Caki2 (cell line): ENCODE measurements at places on chromosomes 2 and 18.

GRCh38 chr2:112520234-112520783 lies 22.0 kb upstream of the POLR1B start:
- DNase-seq, result no peak

DNA sequence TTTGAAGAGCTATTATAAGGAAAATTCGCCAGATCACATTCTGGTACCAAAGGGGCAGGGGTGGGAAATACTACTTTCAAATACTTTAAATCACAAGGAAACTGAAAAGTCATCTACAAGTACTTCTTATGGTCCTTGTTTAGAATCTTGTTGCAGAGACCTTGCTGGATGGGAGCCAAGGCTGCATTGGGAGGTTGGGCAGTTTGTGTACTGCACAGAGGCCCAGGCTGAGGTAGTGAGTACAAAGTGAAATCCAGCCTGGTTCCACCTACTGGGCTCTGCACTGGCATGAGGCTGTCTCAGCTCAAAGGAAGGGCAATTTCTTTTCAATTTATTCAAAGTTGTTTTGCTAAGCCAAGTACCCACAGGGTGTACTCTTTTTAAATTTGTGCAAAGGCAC lies 140.3 kb upstream of the DLX2 start:
- no peak for DNase-seq

- DNase-seq, result no peak
These were observed 5.2 kb upstream of the KCNK3 start for GRCh38 chr2:26687328-26687727.

GRCh38 chr2:1032030-1032429 lies 81.4 kb downstream of the SNTG2 start:
- no peak for DNase-seq

- no peak for DNase-seq
These were observed 32.1 kb downstream of the PID1 start for GRCh38 chr2:229239021-229239420.

- DNase-seq, result no peak
These were observed 861 bp upstream of the KLHL23 start for GRCh38 chr2:169732583-169733358.

DNA sequence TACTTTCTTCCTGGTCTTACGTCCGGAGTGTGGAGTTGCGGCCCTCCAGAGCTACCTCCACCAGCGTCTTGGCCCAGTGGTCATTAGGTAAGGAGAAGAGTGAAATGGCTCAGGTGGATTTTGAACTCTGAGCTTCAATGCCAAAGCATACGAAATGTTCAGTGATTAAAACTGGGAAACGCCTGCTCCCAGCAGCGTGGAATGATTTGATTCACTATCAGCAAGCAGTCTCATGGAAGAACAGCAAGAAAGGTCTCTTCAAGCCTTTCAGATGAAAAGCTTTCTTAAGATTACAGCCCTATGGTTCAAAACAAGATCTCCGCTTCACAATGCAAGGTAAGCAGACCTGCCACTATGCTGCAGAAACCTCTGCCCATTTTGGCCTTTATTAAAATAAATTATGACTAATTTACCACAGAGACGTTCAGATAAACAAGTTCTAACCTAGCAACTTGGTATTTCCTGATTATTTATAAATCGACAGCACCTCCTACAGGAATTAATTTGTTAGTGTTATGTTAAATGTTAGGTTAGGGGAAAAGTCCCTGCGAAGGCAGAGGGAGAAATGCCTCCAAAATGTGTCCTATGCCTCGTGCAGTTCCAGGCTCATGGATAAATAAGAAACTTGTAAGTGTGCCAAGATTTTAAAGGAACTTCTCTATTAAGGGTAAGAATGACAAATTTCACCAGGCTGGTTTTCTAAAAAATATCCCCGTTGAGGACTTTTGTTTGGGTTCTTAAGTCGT lies 10.1 kb downstream of the SP9 start:
- peak; percentile 55 for DNase-seq

- no peak for DNase-seq
These were observed 17.5 kb downstream of the LBH start for GRCh38 chr2:30248791-30249190.

DNA sequence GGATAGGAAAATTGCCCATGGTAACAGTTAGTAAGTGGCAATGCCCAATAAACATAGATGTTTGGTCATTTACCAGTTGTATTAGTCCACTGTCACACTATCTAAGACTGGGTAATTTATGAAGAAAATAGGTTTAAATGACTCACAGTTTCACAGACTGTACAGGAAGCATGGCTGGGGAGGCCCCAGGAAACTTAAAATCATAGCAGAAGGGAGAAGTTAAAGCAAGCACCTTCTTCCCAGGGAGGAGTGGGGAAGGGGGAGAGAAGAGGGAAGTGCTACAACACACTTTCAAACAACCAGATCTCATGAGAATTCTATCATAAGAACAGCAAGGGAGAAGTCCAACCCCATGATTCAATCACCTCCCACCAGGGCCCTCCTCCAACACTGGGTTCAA lies 23.4 kb downstream of the NR4A2 start:
- DNase-seq, result no peak

GRCh38 chr2:185738679-185739472 lies at the start of gene FSIP2:
Gene FSIP2 (plus strand): TSS chr2:185738804. CDS start chr2:185738895, 91 bp downstream.
- DNase-seq, result peak; percentile 82

GRCh38 chr2:21924640-21925285 lies 801.0 kb downstream of the TDRD15 start:
- no peak for DNase-seq

- no peak for DNase-seq
These were observed 8.6 kb upstream of the SOCS6 start for GRCh38 chr18:70280007-70280925.
